EH (cell line): ENCODE measurements at places on chromosomes 11 and 22.

GRCh38 chr11:45343444-45343843 is 57.3 kb upstream of the SYT13 start:
- DNase-seq = no peak

DNA sequence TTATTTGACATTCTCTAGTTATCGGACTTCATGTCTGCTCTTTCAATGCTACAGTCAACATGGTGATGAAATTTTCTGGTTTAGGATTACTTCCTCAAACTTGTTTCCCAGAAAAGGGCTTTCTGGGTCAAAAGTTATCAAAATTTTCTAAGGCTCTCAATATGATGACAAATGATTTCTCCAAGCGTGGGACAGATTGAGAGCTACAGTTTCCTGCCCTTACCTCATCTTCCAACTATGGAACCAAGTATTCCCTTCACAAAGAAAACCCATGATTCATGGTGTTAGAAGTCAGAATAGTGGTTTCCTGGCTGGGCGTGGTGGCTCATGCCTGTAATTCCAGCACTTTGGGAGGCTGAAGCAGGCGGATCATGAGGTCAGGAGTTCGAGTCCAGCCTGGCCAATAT is 17.8 kb downstream of the MYO18B start:
- DNase-seq = peak; percentile 99

- peak; percentile 86 for DNase-seq
Observed at GRCh38 chr22:23305321-23305910, 125.1 kb downstream of the BCR start.

DNA sequence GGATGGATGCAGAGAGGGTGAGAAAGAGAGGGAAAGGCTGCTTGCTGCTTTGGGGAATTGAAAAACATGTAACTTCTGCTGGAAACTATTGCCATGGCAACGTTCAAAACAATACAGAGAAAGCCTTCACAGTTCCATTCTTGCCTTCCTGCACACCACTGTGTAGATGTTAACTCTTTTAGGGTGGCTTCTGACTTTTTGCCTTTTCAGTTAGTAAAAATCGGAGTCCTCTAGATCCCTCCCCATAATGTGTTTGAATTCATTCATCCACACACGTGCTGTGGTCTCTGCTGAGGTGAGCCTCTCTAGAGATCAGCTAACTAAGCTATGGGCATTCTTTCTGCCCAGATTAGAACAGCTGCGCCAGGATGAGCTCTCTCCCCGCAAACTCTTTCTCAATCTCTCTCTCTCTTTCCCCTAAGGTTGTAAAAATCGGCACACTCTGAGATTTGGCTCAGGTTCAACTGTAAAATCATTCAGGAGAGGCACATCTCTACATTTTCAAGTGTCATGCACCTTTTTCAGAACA is 1178.3 kb downstream of the LRRC4C start:
- DNase-seq = no peak

GRCh38 chr11:46107780-46108179 is 13.5 kb downstream of the PHF21A start:
- no peak for DNase-seq
